A172 (cell line): ENCODE measurements at places on chromosomes 13 and 19. TPM values are rescaled to one million over a fixed set of nuclear protein-coding genes. Genes with fewer than 3 reads are reported as not detected.
A peak's percentile ranks its signal among the peaks of the same experiment; 100 is the strongest.

- peak; percentile 54 for DNase-seq
These were observed at the start of gene CYTH2 for GRCh38 chr19:48469289-48469881. TSS of gene CYTH2 (plus strand) at chr19:48469369. CDS start at chr19:48469508, 139 bp downstream.

DNA sequence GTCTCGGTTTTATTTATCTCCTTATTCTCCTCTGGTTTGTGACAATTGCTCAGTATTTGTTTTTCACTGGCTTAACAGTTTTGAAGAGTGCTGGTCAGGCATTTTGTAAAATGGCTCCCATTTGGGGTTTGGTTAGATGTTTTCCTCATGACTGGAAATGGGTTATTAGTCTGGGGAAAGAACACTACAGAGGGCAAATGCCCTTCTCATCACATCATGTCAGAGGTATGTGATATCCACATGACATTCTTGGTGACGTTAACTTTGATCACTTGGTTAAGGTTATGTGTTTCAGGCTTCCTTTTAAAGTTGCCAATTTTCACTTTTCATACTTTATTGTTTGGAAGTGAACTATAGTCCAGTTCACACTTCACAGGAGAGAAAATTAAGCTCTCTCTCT lies 74.8 kb upstream of the KLHL1 start:
- peak; percentile 61 for DNase-seq

Gene MARK4
- 4.6 and 5.6 TPM in 2 replicates for total RNA-seq

DNA sequence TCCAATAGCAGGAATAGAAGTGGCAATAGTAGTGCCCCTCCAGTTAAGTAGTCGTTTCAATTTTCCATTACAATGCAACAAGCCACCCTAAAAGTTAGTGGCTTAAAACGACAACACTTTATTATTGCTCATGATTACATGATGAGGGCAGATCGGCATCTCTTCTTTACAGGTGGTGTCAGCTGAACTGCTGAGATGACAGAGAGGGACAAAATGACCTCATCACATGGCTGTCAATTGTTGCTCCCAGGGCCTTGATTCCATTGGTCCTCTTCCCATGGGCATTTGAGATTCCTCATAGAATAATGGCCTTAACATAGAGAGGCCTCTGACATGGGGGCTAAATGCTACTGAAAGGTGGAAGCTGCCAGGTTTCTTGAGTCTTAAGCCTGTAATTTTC lies 679.8 kb upstream of the KLHL1 start:
- no peak for DNase-seq

DNA sequence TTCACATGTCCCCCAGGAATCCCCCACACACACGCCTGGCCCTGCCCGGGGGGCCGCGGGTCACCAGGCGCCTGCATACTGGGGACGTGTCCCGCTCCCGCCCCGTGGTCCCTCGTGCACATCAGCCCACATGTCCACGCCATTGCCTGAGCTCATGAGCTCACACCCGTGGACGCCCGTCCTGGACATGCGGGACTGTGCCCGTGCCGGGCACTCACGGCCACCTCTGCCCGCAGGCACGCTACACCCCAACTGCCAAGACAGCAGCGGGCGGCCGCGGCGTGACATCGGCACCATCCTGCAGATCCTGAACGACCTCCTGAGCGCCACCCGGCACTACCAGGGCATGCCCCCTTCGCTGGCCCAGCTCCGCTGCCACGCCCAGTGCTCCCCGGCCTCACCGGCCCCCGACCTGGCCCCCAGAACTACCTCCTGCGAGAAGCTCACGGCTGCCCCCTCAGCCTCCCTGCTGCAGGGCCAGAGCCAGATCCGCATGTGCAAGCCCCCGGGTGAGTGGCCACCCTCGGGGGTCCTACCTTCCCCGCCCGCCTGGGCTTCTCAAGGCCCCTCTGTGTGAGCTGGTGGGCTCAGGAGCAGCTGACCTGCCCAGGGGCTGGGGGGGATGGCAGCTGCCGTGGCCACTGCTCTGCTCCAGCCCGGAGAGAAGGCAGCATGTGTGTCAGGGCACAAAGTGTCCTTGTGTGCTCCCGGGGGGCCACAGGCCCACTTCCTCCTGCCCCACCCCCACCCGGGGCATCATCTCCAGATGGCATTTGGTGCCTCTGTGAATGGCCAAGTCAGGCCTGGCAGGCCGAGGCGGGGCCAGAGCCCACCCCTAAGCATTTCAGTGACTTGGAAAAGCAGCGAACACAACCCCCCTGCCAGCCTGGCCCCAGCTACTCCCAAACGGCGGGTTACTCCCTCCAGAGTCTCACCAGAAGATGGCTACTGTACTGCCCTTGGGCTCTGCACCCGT lies 7.1 kb downstream of the MIDN start:
- DNase-seq, result no peak

Gene SLC10A2
- not detected in 2 replicates for total RNA-seq

GRCh38 chr19:10636304-10636972 lies 11.1 kb downstream of the SLC44A2 start:
- no peak for DNase-seq

DNA sequence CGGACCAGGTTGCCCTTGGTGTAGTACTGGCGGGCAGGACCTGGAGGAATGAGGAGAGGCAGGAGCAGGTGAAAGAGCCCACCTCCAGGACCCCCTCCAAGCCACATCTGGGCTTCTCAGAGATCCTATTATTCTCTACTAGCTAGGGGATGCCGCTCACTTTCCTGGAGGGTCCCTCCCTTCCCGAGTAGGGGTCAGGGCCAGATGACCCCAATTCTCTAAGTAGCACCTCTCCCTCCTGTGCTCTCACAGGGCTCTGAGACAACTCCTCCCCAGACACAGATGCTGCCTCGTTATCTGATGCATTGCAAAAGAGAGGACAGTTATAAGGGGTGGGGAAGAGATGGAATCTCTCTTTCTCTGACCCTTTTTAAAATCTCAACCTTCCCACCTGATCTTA lies 22.9 kb downstream of the GP6 start:
- no peak for DNase-seq

Gene ZNF813
- 2.1 and 2.7 TPM in 2 replicates for total RNA-seq
